RKO (cell line): ENCODE measurements at places on chromosomes 7 and 10.
A peak's percentile ranks its signal among the peaks of the same experiment; 100 is the strongest.

DNA sequence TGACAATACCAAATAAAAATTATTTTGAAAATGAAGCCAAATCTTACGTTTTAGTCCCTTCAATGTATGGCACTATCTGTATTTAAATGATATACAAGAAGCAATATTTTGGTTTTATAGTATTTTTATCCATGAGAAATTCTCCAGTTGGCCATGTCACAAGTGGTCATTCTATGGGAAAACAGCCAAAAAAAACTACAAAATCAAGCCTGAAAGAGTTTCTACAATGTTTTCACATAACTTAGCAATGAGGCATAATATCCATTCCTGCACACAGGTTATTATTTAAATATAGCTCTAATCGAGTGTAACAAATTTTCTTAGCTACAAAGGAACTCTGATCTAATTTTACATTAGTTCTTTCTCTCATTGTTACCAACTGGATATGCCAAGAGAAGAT lies 5.4 kb downstream of the RAB11FIP2 start:
- DNase-seq: no peak

DNA sequence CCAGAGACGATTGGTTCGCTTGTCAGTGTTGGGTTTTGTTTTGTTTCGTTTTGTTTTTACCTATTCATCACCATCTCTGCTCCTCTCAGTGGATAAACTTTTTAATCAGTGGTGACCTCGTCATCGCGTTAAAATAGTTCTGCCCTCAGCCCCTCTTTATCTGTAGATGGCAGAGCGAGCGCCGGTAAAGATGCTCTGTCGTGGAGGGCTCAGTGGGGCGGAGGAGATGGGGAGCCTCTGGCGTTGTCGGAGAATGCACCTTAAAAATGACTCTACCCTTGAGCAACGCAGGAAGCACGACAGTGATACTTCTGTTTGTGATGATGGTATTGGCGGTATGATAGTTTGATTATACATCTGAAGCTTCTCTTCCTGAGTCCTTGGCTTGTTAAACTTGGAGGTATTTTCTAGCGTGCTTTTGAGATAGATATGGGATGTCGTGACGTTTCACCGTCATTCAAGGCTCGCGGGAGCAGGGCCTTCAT lies 554 bp downstream of the CSGALNACT2 start:
- DNase-seq: peak; percentile 77

- no peak for DNase-seq
Measured at GRCh38 chr10:1024103-1024502, 1.6 kb downstream of the IDI2 start.

DNA sequence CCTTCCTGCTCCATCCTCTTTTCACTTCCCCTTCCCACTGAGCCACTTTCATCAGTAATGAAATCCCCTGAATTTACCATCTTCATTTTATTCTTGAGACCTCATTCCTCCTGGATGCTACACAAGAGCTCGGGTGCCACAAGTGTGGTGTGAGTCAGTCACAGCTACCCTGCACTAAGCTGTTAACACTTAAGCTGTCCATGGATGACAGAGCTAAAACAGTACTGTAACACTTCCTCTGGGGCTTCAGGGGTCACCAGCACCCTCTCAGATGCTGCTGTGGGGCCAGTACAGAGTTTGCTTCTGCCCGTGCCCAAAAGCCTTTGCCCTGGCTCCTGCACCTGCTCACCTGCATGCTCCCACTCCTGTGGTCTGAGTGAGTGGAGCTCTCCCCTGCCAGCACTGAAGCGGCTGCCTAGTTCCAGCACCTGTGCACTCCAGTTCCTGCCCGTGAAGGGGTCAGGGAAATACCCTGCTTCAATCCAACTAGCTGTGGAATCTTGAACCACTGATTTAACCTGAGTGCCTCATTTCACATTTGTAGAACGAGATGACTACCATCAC lies 71.9 kb downstream of the POT1 start:
- DNase-seq: peak; percentile 9

GRCh38 chr10:119191881-119192280 lies 13.3 kb upstream of the PRDX3 start:
- no peak for DNase-seq

DNA sequence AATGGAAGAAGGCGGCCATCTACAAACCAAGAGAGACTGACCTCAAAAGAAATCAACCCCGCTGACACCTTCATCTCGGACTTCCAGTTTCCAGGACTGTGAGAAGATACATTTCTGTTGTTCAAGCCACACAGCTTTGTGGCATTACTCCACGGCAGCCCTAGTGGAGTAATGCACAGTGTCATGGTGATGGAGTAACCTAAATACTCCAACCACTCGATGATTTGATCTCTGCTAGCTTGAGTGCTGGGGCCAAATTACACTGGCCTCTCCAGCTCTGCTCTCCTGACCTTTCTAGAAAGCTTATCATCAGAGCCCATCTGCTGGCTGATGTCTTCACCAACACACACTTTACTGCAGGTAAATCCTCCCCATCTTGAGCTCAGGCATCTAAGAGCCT lies 52.2 kb downstream of the GALNT17 start:
- no peak for DNase-seq

- no peak for DNase-seq
Measured at GRCh38 chr10:5503477-5503835, 4.1 kb upstream of the CALML5 start.

- DNase-seq: no peak
Measured at GRCh38 chr7:36781011-36781738, 56.9 kb upstream of the AOAH start.

- DNase-seq: no peak
Measured at GRCh38 chr7:121774563-121774962, 98.4 kb upstream of the PTPRZ1 start.

DNA sequence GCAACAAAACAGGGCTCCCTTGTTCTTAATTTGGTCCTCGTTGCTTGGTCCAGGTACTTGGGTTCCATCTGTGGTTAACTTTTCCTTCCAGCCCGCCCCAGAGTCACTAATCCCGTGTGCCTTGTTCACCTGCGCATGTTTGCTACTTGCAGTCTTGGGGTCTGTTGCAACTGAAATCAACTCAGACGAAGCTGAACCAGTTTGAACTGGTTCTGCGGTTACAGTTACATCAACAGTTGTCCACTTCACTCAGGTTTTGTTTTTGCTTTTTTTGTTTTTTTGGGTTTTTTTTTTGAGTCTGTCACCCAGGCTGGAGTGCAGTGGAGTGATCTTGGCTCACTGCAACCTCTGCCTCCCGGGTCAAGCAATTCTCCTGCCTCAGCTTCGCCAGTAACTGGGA lies 34.7 kb downstream of the TRRAP start:
- no peak for DNase-seq

DNA sequence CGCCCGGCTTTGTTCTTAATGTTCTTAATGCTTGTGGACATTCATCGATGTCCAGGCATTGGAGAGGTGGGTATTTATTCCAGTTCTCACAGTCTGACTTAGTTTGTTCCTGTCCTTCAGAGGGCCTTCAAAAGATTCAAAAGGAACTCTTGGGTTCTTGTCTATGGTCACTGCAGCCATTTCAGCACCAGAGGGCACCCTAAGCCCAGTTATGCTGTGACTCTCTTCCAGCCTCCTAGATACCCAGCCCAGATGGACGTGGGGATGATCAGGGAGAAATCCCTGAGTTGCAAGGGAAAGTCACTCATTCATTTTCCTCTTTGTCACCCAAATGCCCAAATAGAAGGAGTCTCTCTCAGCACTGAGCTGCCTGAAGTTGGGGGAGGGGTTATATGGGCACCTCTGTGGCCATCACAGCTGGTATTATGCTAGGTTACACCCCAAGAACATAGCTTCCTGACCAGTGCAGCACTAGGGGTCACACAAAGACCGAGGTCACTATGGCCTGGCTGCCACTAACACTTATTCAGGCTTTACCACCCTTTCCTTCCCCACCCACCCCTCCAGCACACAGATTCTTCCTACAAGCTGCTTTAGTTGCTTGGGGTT lies 26.5 kb upstream of the CCDC126 start:
- DNase-seq: peak; percentile 72

DNA sequence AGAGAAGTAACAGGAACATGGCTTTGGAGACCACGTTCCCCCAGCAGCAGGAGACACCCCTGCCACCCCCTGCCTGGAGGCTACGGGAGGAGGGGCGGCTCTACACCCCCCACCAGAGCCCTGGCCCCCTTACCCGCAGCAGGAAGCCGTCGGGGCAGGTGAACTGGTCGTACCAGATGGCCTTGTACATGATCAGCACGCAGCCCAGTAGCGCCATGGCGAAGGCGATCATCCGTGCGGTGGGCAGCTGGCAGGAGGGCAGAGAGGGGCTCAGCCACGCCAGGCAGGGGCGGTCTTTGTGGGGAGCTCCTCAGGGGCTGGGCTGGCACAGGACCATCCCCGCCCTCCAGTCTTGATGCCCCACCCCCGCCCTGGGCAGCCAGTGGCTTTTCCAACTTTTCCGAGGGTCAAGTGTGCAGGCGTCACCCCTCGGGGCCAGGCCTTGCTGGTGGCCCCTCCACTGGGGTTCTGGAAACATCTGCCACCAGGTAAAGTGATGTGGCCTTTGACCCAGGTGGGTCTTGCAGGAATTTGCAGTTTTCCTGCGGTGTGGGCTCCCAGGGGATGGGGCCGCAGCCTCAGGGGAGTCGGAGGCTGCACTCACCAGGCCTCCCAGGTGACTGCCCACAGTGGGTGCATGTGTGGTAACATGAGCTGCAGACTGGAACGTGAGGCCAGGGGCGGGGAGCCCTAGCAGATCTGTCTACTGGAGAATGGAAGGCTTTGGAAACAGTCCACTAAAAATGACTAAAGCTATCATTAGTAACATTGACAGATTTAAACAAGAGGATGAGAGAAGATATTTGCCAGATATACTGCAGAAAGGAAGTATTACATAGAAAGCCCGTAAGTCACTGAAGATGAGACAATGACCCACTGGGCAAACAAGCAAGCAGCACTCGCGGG lies 9.7 kb downstream of the CALY start:
- no peak for DNase-seq

GRCh38 chr10:120477021-120477742 lies 20.2 kb downstream of the PLPP4 start:
- no peak for DNase-seq

GRCh38 chr10:30170814-30171213 lies 111.4 kb upstream of the JCAD start:
- DNase-seq: no peak

- no peak for DNase-seq
Measured at GRCh38 chr7:54111814-54112511, 430.2 kb upstream of the VSTM2A start.

GRCh38 chr7:134932707-134933370 lies 53.5 kb upstream of the AGBL3 start:
- no peak for DNase-seq

- DNase-seq: peak; percentile 84
Measured at GRCh38 chr7:117993377-117994003, 120.2 kb upstream of the CTTNBP2 start.

DNA sequence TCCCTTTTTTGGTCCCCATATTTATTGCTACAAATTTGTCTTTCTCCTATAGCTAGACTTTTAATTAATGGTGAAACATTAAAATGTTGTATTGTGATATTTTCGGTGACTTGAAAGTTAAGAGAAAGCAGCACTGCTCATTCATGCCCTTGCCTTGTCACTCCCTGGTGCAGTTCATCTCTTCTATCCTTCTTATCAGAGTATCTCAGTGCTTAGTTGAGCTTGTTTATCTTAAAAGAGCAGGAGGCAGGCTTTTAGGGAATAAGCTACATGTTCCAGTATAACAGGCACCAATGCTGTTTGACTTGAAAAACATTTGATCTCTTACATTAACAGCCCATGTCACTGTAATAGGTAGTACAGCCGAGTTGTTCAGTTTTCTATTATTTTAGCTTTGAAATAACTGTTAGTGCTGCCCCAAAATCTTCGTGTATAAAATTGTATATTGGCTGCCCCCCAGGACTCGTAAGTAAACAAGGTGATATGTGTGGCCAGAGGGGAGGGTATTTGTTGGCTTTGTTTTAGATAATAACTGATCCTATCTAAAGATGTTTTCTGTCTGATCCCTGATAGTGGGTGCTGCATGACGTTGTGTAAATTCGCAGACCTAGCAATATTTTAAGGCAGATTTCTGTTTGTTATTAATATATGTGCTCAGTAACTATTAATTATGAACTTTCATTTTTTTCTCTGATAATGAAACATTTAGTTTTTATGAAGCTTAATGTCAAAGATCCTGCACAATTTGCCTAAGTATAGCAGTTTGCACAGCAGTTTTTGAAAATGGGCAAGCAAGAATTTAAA lies 96.5 kb downstream of the BTRC start:
- no peak for DNase-seq
